ENCODE measurements at places on chromosomes 4 and X.

GRCh38 chrX:104568304-104568915 lies 2.4 kb downstream of the IL1RAPL2 start:
- peak; percentile 17 for DNase-seq

GRCh38 chr4:147160908-147161513 lies 215.3 kb upstream of the TTC29 start:
- DNase-seq, result no peak

DNA sequence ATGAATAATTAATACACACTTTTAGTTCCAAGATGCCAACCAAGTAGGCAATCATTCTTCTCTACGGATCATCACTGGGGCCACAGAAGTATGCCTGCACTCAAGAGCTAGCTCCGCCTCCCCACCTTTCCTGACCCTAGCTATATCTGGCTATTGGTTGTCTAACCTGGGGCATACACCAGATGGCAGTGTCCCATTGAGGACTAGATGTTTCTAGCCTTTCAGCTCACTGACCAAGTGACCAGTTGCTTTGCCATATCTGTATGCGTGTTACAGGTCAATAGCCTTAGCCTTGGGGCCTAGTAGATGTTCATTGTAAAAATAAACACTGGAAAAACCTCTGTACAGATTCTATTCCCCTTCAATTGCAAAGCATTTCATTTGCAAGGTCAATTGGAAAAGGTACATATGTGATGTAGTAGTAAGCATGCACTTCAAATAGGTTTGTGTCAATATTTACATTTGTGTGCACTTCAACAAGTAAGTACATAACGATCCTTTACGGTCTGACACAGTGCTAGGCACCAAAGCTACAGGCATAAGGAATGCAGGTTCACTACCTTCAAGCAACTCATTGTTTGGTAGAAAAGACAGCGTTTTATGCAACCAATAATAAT lies 521.7 kb downstream of the PPARGC1A start:
- no peak for DNase-seq

GRCh38 chrX:66632981-66633380 lies 5.9 kb downstream of the EDA2R start:
- no peak for DNase-seq

GRCh38 chr4:112817933-112818593 lies 181.1 kb downstream of the LARP7 start:
- peak; percentile 64 for DNase-seq

- DNase-seq, result no peak
These were observed 38.8 kb downstream of the GAB1 start for GRCh38 chr4:143375326-143376073.

DNA sequence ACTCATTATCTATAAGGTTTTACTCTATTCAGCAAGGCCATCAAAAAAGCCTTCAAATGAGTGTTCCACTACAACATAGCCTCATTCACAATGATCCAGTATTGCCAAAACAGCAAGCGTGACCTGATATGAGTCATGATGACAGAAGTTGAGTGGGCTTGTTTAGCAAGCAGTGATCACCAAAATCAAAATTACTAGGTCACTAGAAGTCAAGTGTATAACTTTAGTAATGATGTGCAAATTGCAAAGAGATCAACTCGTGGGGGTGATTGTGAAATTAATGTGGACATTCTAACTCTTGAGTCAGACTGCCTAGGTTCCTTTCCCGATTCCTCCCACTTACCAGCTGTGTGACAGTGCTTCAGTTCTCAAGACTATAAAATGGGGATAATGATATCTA lies 124.5 kb downstream of the CHM start:
- no peak for DNase-seq

DNA sequence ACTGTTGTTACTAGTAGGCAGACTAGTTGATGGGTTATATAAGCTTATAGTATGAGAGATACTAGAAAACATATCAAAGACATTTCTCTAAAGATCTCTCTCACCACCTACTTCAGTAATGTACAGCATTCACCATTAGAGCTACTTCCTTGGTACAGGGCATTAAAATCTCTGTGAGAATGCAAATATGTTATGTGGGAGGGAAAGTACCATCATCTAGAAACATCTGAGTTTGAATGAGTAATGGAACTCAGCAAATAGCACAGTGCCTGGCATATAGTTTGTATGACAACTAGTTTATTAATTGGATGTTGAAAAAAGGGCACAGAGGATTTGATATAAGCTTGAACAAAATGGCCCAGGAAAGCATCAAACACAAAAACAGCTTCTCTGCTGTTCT lies 211.1 kb downstream of the GLUD2 start:
- DNase-seq, result no peak

DNA sequence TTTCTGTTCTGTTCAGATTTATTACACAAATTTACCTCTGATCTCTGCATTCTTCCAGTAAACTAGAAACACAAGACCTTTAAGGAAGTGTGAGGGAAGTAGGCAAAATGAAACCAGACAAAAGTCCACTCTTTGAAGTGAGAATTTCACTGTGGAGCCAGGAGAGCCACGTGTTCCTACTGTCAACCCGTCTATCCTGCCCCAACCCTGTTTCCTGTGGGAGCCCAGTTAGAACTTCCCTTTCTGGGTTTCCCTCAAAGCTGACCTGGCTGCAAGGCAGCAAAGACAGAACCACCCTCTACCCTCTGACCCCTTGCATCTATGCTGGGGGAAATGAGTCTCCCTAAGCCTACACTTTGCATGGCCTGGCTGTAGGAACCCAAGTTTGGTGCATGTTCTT lies 40.0 kb downstream of the TMEM144 start:
- DNase-seq, result no peak

- no peak for DNase-seq
These were observed 60.9 kb upstream of the SMAD1 start for GRCh38 chr4:145420595-145421214.

DNA sequence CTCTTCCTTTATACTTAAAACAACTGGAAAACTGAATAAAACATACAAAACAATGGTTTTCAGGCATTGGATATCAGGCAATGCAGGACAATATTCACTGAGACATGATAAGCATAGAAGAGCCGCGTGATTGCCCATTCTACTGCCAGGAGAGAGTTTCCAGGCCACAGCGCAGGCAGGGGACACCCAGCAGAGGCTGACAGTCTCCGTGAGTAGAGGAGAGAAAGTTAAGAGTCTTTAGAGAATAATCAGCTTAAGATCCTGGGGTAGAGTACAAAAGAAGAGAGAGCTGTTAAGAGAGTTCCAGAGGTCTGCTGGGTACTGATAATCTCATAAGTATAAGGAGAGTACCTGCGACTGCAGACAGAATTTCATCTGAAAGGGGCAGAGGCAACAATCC lies 18.4 kb upstream of the FRAS1 start:
- no peak for DNase-seq

GRCh38 chr4:40262077-40262528 lies 65.3 kb downstream of the RHOH start:
- DNase-seq, result no peak

- no peak for DNase-seq
These were observed 121.0 kb downstream of the ENPP6 start for GRCh38 chr4:184096561-184097240.

DNA sequence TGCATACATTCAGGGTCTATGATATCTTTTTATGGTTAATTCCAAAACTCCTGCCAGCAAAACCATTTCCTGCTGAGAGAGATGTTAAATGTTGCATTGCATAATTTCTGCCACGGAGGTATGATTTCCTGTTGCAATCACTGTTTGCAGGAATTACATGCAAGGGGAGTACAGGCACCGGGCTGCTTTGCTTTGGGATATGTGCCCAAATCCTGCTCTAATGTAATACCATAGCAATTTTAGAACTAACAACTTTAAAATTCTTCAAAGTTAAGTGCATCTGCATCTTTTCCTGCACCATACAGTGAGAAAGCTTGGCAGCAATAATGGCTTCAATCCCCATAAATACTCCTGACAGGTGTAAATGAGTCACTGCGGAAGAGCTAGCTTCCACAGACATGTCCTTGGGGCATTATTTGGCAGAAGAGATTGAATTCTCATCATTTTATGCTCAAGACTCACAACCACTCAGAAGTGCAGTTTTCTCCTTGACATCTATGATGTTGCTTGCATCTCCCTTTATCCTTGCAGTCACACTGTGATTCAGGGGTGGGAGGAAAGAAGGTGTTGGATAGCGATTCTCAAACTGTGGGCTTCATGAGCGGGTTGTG lies 29.6 kb downstream of the TRIM2 start:
- no peak for DNase-seq

DNA sequence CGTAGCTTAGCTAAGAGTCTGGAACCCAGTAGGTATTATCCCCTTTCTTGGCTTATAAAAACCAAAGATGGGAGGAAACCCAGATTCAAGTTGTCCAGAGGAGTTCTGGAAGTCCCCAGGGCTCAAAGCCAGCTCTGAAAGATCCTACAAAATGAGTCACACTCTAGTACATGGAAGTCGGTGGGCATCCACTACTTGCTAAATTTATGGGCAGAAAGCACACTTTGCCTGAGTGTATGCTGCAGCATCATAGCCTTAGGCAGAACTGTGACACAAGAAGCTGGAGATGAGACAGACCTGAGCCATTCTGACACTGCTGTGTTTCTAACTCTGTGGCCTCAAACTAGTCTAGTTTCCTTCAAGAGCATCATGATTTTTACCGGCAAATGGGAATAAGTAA lies 429.3 kb downstream of the AFF2 start:
- no peak for DNase-seq

GRCh38 chr4:121057466-121057922 lies 14.8 kb downstream of the NDNF start:
- no peak for DNase-seq

- DNase-seq, result no peak
These were observed 80.0 kb downstream of the SH3KBP1 start for GRCh38 chrX:19807414-19807813.

DNA sequence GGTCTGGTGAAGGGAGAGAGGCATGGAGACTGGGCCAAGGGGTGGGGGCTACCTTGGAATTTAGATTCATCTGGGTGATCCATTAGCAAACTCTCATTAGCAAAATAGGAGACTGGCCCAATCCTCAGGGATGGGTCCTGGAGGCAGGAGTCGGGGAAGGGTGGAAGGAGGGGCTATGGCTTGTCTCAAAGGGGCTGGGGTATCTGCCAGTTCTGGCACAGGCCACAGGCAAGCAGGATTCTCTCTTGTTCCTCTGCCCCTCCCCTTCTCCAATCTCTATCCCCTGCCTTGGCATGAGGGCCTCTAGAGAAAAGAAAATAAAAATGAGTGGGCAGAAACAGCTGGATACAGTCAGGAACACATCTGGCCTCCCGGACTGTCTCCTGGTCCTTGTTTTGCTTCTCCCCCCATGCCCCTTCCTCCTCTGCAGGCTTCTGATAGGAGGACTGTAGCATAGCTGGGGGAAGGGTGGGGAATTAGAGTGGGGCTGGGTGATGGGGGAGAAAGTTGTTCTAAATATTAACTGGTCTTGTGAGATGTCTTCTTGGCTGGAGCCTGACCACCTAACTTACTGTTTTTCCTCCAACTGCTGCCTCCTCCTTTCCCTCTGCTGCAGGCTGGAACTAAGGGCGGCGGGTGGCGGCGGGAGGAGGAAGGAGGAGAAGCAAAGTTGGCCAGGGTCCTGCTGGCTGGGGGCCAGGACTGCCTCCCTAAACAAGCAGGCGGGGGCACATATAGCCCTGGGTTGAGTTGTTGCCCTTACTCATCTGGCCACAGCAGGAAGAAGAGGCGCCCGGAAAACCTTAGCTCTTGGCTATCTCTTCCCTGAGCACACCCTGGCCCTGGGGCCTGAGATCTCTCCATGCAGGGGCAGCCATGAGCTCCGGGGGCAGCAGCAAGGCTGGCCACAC lies 53.3 kb upstream of the LAS1L start:
- DNase-seq, result no peak

- DNase-seq, result no peak
These were observed 2.8 kb upstream of the SOD3 start for GRCh38 chr4:24792552-24792951.

DNA sequence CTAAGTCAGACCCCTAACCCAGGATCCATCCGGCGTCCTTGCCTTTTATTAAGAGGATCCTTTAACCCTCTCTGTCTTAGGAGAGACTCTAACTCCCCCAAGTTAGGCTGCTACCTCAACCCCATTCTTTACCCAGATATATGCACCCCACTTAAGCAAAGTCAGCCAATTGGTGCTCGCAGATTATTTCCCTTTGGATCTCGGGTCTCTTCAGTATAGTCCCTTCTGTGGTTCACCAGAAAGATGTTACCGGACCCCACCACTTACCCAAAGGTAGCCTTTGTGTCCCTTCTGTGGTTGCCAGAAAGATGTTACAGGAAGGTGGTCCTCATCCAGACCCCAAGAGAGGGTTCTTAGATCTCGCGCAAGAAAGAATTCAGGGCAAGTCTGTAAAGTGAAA lies 212.9 kb upstream of the GRID2 start:
- no peak for DNase-seq

GRCh38 chrX:118764122-118764521 lies 36.7 kb downstream of the IL13RA1 start:
- DNase-seq, result no peak

- peak; percentile 36 for DNase-seq
These were observed 139.2 kb downstream of the NWD2 start for GRCh38 chr4:37383579-37384229.

Data from NCI-H526 treated with DMSO at 0.1 percent for 48 hours (cell line).